Ecto neural progenitor cell (in vitro differentiated cells): ENCODE measurements at places on chromosomes 4 and X.
A peak's percentile ranks its signal among the peaks of the same experiment; 100 is the strongest.

DNA sequence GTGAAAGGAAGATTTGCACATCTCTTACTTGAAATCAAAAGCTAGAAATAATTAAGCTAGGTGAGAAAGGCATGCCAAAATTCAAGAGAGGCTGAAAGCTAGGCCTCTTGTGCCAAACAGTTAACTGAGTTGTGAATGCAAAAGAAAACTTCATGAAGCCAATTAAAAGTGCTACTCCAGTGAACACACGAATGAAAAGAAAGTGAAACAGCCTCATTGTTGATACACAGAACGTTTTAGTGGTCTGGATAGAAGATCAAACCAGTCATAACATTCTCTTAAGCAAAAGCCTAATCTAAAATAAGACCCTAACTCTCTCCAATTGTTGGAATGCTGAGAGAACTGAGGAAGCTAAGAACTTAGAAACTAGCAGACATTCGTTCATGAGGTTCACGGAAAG is 122.3 kb downstream of the UNC5C start:
- DNase-seq = no peak

- DNase-seq = no peak
Observed at GRCh38 chr4:35884714-35885480, 359.4 kb downstream of the ARAP2 start.

DNA sequence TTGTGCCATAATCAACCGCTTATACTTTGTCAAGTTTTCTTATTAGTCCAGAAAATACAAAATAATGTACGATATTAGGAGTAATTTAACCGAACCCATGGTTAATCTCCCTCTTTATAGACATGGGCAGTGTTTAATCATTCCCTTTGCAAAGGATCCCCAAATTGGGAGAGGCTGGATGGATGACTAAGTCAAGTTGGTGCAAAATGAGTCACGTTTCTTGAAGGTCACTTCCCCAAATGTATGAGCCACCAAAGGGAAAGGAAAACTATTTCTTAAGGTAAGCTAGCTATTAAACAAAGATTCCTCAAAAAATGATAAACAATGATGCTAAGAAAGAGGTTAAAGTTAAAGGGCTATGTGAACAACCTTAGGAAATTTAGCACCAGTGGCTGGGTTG is 17.5 kb downstream of the MAML3 start:
- DNase-seq = no peak

DNA sequence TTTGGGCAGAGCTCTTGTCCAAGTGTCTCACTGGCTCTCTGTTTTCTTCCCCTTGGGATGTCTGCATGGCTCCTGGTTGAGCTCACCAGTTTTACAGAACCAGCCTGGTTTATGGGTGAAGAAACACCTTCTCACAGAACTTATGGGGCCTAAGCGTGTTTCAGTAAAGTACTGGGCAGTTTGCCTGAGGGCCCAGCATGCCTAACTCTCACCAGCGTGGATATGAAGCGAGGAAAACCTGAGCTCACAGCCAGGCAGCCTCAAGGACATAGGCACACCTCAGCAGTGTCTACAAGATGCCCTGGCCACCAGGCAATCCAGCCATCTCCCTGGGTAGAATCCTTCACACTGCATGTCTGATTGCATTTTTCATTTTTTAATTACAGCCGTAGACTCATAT is 9.2 kb downstream of the NHSL2 start:
- no peak for DNase-seq

- DNase-seq = no peak
Observed at GRCh38 chr4:109729117-109729717, 653 bp downstream of the PLA2G12A start.

DNA sequence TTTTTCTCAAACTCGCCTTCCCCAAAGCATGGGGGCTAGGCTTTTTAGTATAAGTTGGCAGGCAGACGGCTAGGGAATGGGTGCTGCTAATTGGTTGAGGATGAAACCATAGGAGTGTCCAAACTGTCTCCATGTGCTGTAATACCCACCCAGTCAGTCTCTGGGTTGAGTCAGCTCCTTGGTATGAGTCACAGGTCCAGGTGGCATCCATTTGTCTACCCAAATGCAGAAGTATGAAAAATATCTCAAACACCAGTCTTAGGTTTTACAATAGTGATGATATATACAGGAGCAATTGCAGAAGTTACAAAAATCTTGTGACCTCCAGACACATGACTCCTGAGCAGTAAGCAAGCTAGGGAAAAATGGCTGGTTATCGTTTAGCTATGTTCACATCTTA is 27.4 kb upstream of the CCSER1 start:
- no peak for DNase-seq

DNA sequence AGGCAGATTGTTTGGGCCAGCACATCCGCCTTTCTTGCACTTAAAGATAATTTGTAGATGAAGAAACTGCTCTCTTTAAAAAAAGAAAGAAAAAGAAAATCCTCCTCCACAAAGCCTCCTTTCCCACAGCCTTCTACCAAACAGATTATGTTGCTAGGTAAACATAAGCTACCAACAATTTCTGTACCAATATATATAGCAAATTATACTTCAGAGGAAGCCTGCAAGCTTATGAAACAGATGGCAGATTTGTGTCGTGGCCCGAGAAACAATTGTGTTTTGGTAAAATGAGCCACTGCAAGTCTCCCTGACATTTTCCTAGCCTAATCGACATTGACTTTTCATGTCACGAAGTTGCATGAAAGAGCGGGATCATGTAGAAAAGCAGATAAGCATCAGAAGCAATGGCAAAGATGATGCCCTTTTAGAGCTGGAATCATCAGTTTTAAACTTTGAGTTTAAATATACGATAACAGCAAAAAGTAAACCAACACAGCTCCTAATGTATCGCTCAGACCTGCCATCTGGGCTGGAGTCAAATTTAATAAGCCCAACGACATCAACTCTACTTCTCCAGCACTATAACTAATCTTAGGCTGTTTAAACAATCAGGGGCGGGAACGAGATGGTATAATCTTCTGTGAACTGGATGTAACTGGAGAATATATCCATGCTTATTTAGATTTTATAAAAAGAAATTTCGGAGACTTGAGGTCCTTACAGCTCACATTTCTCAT is 94.9 kb upstream of the PLAC1 start:
- no peak for DNase-seq

GRCh38 chr4:158610790-158611189 is 60.9 kb downstream of the C4orf46 start:
- no peak for DNase-seq

DNA sequence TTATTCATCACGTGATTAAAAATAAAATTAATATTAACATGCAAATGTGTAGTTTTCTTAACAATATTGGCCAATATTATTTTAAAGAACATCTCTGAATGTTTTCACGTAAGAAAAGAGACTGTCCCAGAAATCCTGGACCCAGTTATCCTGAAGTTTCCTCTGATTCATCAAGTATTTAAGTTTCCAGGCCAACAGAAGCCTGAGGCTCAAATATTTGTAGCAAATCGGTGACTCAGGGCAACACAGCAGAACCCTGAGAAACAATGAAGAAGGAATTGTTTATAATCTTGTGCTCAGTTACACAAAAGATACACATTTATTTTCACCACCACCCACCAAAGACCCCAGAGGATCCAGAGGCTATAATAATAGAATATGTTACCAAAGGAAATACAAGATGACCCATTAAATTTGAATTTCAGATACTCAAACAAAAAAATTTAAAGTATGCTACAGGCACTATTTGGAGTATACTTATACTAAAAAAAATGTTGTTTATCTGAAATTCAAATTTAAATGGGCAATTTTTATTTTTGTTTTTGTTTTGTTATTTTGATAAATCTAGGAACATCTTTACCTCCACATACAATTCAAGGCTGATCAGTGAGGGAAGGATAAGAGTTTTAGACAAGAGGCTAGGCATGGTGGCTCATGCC is 33.9 kb upstream of the SLC7A11 start:
- no peak for DNase-seq

- DNase-seq = no peak
Observed at GRCh38 chr4:17517664-17518063, 2.7 kb downstream of the CLRN2 start.

DNA sequence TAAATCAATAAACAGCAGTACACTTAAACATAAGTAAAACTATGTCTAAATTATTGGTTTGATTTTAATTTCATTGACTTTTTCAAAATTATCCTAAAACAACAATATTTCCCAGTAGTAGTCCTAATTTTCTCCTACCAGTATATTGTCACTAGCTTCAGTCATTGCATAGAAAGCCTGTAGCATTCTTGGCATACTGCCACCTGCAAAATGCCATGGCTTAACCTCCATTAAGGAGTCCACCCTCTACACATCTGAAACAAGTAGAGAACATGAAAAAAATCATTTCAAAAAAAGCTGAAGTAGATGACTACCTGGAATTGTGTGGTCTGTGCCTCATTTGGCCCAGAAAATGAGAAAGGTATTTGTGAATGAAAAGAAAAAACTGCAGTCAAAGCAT is 348.5 kb downstream of the INPP4B start:
- DNase-seq = no peak

- no peak for DNase-seq
Observed at GRCh38 chrX:11725631-11726442, 32.2 kb upstream of the MSL3 start.

GRCh38 chr4:158169931-158170690 is 2.7 kb downstream of the GASK1B start:
- DNase-seq = no peak

GRCh38 chr4:40672528-40673522 is 43.2 kb upstream of the RBM47 start:
- DNase-seq = peak; percentile 61

GRCh38 chr4:153939570-153939969 is 150.7 kb upstream of the SFRP2 start:
- DNase-seq = no peak

DNA sequence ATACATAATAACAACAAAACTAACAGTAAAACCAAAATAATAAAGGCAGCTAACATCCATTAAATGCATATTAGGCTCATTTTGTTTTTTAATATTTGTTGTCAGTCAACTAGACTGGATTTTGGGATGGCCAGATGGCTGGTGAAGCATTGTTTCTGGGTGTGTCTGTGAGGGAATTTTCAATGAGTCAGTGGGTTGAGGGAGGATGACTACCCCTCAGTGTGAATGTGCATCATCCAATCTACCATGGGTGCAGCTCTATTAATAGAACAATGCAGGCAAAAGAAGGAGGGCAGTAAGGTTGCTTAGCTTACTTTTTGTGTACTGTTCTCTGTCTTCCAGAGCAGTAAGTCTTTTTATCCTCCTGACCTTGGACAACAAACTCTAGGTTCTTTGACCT is 484.2 kb upstream of the HS3ST1 start:
- DNase-seq = no peak

DNA sequence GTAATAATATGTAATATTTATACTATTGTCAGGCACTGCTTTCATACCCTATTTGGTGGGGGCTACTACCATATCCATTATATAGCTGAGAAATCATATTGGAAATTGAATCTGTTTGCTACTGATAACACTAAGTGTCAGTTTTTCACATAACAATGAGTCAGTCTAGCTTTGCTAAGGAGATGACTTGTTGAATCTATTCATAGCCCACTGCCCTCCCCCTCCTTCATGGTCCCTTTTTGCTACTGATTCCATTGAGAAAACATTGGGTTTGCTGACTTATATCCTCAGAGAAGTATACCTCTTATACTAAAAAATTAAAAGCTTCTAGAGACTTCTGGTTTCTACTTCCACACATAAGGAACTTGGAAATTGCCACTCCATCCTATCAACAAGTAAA is 1898.4 kb downstream of the STIM2 start:
- DNase-seq = no peak
